ENCODE measurements at places on chromosomes 1 and 21.

DNA sequence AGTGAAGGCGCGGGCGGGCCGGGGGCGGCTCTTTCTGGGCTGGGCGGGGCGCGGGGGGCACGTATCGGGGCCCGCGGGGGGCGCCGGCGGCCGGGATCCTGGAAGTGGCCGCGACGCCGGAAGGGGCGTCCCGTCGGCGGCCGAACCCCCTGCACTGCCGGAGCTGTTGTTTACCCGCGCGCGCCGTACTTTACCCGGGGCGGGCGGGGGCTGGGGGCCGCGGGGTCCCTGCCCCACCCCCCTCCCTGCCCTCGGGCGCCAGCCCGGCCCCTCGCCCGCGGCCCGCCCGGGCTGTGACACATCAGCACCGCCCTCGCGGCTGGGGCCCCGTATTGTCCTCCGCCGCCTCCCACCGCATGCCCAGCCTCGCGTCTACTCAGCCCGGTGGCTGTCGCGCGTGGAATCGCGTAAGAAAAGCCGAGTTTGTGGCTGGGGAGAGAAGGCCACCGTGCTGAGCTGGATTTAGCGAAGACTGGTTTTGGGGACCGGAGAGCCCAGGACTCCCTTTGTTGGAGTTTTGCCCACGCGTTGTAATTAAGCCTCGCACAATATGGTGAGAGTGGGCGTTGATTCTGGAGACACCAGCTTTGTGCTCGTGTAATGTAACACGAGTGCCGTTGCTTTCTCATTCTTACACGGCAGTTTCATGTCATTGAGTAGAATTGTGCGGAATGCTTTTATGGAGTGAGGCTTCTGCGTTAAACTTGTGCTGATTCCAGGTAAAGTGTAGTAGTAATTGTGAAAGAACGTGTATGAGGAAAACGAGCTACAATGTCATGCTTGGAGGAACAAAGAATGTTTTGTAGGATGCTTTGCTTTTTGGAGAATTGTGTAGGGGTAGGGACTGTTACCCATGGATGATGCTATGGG lies 559 bp downstream of the BACH1 start:
- peak; percentile 87 for DNase-seq

GRCh38 chr21:41752231-41752681 lies 14.6 kb downstream of the RIPK4 start:
- DNase-seq = no peak

- no peak for DNase-seq
Observed at GRCh38 chr1:11414926-11415538, 63.9 kb upstream of the DISP3 start.

- DNase-seq = no peak
Observed at GRCh38 chr1:26749458-26749857, 38.3 kb upstream of the PIGV start.

DNA sequence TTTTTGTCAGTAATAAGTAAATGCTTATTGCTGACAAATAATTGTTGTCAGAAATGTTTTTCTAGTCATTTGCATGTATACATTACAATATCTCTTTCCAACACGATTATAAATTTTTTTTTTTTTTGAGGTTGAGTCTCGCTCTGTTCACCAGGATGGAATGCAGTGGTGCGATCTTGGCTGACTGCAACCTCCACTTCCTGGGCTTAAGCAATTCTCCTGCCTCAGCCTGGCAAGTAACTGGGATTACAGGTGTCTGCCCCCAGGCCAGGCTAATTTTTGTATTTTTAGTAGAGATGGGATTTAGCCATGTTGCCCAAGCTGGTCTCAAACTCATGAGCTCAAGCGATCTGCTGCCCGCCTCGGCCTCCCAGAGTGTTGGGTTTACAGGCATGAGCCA lies 72.0 kb upstream of the ATF3 start:
- DNase-seq = no peak

Measured in right cardiac atrium (tissue), 5 donors.